ENCODE measurements at places on chromosomes 5 and 9.

DNA sequence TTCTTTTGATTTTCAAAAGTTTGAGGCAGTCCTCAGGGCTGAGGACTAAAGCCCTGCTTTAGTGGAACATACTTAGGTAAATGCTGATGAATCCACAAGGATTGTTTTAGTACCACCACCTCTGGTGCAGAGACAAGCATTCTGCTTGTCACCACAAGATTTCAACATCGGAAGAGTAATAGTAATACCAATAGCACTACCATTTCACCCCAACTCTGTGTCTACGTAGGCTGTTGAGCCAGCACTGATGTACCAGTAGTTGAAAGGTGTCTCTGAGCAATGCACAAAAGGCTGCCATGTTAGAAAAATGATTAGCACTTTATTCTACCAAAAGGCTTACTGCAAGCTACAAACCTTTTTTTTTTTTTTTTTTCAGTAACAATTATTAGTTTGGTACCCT is 213.2 kb upstream of the SLC24A2 start:
- no peak for DNase-seq

DNA sequence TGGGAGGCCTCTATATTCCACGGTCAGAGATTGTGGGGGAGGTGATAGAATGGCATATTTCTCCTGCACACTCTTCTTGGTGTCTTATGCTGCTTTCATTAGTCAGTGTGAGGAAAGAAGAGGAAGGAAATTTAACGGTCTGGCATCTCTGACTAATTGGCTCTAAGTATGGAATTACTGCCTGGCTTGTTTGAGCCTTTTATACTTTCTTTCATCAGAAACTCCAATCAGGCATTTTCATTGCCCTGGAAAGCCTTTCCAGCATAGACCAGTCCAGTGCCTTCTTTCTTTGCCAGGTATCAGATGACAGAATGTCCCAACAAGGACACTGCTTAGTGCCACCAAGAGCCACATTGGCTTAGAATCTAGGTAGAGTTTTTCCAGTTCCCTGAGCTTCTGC is 30.2 kb downstream of the CYSTM1 start:
- no peak for DNase-seq

DNA sequence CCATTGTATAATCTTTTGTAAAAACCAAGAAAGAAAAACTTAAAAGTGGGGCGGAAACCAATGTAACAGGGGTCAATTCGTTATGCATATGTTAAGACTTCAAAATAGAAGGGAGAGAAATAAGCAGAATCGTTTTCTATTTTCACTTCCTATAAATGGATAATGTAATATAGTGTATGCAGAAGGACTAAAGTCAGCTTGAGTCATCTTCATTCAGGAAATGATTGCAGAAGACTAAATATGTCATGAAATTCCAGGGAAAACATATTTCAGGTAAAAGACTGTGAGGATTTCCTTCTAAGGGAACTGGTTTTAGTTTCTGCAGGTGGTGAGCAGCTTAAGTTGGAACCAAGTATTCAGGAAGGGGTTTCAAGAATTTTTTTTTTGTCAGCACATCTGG is 753.3 kb downstream of the IRX1 start:
- no peak for DNase-seq

DNA sequence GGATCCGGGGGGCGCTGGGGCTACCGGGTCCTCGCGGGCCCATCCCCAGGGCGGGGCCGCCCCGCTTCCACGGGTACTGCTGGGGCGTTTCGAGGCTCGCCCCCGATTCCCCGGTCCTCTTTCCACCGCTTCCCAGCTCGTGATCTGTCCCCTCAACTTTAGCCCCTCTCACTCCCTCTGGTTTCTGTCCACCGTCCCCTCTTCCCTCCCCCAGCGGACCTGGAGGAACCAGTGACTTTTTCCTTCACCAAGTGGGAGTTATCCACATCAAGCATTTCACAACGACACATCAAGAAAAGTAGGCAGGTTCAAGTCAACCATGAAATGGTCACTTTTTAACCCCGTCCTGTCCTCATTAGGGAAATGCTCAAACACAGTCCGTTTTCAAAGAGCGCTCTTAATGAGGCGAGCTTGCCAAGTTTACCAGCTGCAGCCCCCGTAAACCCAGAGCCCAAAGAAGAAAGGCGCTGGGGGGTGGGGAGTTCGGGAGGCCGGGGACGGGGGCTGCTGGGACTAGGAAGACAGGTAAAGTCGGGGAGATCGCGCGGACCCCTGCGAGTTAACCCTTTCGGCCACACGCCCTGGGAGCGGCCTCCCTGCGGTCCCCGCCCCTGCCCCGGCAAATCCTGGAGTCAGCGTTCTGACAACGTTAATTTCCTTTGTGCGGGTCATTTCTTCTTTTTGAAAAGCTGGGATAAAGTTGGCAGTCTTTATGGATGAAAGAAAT is 2.1 kb upstream of the NFIB start:
- no peak for DNase-seq

- DNase-seq: no peak
Measured at GRCh38 chr9:96885424-96885823, 31.1 kb upstream of the ZNF782 start.

DNA sequence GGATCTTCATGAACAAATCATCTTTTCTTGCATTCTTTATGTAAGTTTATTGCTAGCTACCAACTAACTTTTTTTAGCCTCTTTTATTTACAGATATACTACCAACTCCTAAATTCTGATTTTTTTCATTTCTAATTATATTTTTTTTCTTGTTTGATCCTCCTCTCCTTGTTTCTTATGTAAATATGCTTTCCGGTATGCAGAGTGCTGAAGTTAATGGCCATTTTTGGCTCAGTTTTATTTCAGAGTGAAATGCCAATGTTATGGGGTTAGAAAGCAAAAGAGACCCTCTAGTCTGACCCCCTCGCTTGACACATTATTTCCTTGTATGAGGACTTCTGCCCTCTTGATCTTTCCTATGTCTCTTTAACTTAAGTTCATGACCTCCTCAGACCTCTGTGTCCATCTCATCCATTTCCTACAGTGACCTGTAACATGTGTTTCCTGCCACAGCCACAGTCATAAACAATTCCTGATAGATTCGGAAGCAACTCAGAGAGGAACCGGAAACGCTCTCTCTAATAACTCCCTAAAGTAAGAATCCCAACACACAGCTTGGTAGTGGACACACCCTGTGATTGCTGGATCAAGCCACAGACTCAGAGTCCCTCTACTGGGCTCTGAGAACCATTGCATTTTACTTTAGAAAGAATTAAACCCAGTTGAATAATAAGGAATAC is 42.9 kb upstream of the AFAP1L1 start:
- no peak for DNase-seq

DNA sequence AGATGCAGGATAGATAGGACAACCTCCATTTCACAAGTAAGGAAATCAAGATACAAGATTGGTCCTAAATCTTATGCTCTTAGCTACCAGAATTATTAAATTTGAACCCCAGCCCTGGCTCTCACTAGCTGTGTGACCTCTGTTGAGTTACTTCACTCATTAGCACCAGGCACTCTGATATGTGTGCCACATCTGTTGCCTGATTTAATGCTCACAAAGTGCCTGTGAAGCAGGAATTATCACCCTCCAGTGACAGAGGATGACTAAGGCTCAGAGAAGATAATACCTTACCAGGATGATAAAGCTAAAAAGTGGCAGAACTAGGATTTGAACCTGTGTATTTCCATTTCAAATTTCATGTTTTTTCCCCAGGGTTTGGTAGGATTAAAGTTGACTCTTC is 110.0 kb downstream of the PLPPR1 start:
- no peak for DNase-seq

DNA sequence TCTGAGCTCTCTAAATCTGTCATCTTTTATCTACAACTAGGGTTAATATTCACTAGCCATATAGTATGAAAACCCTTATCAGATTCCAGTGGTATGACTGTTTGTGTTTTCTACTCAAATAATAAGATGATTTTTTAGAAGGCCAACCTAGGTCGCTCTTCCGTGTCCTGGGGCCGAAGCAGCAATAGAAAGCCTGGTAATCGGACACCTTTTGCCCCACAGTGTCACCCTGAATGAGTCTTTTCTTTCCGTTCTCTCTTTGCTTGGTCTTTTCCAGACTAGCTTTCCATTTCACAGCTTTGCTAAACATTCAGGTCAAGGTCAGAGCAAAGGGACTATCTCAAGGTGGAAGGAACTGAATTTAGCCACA is 243.3 kb upstream of the ANKRD55 start:
- DNase-seq: no peak

DNA sequence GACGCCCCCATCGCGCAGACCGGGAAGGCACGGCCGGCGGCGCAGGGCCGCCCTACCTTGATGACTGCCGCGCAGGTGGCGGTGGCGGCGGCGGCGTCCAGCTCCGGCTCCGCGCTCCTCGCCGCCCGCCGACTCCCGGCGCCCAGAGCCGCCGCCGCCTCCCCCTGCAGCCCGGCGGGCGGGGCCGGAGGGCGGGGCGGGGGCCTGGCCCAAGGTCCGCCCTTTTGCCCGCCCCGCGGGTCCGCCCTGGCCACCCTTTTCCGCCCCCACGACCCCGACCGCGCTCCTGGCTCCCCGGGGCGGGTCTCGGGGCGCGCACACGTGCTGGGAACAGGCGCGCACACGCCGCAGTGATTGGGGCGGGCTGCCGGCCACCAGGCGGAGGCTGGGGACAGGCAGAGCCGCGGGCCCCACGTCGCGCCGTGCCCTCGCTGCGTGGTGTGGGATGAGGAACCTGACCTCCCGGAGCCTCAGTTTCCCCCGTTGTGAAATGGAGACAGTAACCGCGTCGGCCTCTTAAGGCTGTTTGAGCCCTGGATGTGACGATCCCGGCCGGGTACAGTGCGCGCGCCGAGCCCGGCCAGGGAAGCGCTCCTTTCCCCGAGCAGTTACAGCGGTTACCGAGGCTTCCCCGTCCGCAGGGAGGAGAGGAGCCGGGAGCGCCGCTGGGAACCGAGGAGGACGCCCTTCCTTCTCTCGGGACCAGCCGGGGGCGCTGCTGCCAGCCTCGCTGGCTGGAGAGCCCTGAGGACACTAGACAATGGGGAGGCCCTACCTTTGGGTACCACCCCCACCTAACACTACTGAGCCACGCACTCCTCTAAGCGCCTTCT is at the start of gene CORO2A:
Gene CORO2A, minus strand, starts transcription at position 135 of the 833 bp plus-strand sequence. CDS start 34,977 bp downstream, outside the sequence.
- peak; percentile 66 for DNase-seq

DNA sequence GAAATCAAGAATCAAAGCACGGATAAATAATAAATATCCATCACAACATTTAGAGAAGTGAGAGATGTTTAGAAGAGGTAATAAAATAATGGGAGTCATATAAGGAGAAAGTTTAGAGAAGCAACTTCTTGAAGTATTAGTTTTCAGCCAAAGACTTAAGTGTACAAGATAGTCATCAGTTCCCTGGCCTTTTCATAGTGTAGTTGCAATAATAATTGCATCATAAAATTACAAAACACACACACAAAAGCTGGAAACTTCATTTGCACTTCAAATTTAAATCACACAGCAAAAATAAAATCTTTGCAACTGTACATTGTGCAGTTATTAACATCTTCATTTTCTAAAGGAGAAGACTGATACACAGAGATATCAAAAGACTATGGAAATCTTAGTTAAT is 319.1 kb upstream of the RGMB start:
- no peak for DNase-seq

GRCh38 chr9:89038382-89039103 is 47.3 kb downstream of the S1PR3 start:
- DNase-seq: no peak

- DNase-seq: no peak
Measured at GRCh38 chr5:141042555-141042954, 8.6 kb upstream of the PCDHB1 start.

DNA sequence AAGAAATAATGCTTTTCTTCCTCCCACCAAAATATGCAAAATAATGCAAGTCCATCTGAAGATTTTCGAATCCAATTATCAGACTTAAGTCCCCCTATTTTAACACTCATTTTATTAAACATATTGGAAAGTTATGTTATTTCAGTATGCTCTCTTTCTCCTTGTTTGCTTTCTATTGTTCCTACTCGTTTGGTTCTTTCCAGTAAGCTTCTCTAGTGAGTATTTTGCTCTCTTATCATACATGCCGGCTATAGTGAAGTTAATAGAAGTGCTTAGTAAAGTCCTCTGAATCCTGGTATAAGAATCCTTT is 517 bp downstream of the ALDH1A1 start:
- DNase-seq: no peak

- DNase-seq: no peak
Measured at GRCh38 chr9:129649726-129650679, 8.1 kb upstream of the ASB6 start.

DNA sequence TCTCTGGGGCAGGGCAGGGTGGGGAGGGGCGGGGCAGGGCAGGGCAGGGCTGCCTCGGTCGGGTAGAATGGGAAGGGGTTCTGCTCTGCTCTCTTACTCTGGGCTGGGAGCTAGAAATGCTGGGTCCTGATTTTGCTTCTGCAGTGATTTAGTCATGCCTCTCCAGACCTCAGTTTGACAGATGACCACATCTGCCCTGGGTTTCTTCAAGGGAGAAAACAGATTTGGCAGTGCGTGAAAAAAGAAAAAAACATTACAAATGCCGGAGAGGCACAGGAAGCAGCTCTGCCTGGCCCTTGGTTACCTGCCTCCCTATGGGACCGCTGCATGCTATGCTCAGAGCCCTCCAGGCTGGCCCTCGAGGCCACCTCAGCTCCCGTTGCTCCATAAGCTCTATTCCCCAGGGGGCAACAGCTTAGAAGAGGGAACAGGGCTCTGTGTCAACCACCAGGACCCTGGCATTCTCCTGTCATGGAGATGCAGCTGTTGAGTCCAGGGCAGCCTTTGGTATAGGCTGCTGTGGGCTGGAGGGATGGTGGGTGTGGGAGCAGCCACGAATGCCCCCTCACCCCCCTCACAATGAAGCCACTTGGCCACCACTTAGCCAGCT is 53.2 kb upstream of the UBTD2 start:
- no peak for DNase-seq

DNA sequence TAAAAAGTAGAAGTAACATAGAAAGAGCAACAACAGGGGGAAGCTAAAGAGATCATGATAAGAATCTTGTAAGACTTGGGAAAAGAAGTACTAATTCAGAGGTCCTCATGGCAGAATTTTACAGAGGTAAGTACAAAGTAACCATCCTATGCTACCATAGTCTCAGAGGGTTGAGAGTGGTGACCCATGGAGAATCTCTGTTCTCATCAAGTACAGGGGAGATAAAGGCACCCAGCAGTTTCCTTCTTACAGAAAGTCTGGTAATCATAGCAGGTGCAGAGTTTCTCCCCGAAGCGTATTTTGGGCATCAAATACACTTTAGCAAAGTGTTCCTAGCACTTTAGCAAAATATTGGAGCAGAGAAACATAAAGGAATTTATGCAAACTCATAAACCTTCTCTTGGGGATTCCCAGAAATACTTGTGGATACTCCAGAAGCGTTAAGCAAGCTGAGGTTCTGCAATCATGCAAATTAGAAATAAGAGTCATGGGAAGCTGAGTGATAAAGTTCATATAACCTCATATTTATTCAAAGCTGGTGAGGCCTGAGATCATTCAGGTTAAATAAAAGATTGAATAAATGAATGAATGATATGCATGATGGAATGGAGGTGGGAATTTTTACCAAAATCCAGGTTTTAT is 101.0 kb upstream of the SMC2 start:
- DNase-seq: no peak

DNA sequence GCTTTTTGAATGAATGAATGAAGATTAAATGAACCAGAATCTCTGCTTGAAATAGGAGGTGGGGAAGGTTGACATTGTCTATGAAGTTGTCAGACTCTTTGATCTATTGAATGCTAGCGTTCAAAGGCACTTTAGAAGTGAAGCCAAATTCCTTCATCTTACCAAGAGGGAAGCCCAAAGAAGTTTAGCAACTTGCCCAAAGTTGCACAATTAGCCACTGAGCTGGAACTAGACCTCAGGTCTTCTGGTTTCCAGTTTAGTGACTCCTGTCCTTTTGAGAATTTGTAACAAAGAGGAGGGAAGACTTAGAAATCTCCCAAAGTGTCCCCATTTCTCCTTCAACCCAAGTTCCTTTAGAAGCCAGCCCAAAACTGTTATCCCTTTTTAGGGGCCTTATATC is 20.7 kb upstream of the SLC1A3 start:
- DNase-seq: no peak
